Activated CD4-positive, alpha-beta memory T cell treated with anti-CD3 and anti-CD28 coated beads for 36 hours (primary cell): ENCODE measurements at places on chromosomes 2 and 18.

DNA sequence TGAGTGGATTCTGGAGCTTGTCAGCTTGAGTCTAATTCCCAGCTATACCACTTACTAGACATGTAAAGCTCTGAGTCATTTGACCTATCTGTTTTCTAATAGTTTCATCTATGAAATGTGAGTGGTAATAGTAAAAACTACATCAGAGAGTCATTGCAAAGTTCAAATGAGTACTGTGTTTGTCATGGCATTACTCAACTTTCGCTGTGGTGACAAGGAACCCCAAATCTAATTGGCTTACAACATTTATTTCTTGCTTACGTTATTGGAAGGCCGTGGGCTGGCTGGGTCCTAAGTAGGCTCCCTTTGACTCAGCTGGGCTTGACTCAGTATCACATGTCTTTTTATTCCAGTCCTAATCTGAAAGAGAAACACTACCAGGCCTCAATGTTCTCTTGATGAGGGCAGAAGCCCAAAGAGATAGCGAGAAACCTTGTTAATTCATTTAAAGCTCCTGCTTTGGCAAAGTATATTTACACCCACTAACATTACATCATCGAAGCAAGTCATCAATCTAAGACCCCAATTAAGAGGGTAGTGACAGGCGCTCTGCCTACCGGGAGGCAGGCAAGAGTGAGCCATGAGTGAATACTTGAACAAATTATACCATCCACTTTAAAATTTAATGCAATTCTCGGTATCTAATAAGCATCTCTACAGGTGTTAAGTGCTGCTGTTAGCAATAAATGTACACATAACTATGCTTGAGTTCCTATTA, 431.8 kb upstream of the SPHKAP start:
- no peak for DNase-seq

GRCh38 chr18:13594551-13594950, 131.8 kb downstream of the FAM210A start:
- no peak for DNase-seq

GRCh38 chr18:7805096-7805495, 238.0 kb downstream of the PTPRM start:
- no peak for DNase-seq

DNA sequence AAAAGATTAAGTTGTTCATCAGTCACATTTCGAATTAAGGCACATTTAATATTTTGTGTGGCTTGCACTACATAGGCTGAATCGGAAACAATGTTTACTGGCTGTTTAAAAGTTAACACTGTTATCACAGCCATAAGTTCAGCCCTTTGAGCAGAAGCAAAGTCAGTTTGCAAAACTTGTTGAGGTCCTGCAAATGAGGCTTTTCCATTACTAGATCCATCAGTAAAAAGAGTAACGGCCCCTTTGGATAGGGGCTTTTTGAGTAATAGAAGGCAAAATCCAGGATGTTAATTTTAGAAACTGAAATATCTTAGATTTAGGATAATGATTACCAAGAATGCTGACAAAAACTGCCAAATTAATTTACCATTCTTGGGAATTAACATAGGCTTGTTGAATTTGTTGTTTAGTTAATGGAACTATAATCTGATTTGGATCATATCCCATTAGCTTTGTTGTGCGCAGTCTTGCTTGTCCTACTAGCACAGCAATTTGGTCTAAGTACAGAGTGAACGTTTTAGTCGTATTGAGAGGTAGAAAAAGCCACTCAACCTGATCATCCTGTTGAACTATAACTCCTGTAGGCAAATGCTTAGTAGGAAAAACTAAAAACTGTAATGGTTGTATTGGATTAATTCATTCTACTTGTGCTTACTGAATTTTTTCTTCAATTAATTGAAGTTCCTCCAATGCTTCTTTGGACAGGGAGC, 13.9 kb upstream of the SUCLG1 start:
- DNase-seq = no peak

GRCh38 chr2:227456102-227456501, 15.9 kb upstream of the AGFG1 start:
- DNase-seq = no peak
